ENCODE measurements at places on chromosomes 2 and 18.

- peaks cover 26% of the 10 kb centered on the region for H3K4me1 ChIP-seq
- DNase-seq: no peak
- no peak overlapping the region for H3K27ac ChIP-seq
- no peaks in the 10 kb centered on the region for H3K36me3 ChIP-seq
- no peak overlapping the region for H3K4me3 ChIP-seq
These were observed 22.9 kb upstream of the NCKAP5 start for GRCh38 chr2:133591164-133591563.

GRCh38 chr2:170396799-170397459, 219.0 kb downstream of the MYO3B start:
- H3K4me3 ChIP-seq: no peak overlapping the region
- peak; percentile 2 for DNase-seq
- peaks cover 3% of the 10 kb centered on the region for H3K27me3 ChIP-seq
- no peaks in the 10 kb centered on the region for H3K36me3 ChIP-seq

GRCh38 chr2:171923206-171923605, 945 bp downstream of the HAT1 start:
- H3K36me3 ChIP-seq: peaks cover 11% of the 10 kb centered on the region
- H3K4me3 ChIP-seq: peak overlapping the region; percentile 99
- H3K4me1 ChIP-seq: peaks cover 22% of the 10 kb centered on the region
- H3K27ac ChIP-seq: peak overlapping the region; percentile 98
- peaks cover 1% of the 10 kb centered on the region for H3K27me3 ChIP-seq
- DNase-seq: peak; percentile 62

DNA sequence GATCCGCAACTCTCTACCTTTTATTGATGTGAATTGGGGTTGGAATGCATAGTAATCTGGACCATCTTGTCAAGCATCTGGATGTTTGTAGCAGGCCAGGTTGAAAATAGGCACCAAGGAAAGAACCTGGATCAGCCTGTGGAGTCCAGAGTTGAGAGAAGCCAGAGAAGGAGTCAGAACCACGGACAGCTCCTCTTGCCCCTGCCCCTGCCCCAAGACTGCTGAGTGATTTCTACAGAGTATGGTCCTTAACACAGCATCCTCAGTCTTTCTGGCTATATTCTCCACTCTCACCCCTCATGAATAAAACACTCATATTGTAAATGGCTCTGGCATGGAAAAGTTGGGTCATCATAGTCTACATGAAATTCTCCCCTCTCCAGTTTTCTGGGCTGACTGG, 154.6 kb downstream of the LOXHD1 start:
- no peaks in the 10 kb centered on the region for H3K36me3 ChIP-seq
- H3K27me3 ChIP-seq: peaks cover 2% of the 10 kb centered on the region

GRCh38 chr18:11761553-11761952, 72.5 kb downstream of the GNAL start:
- peaks cover 18% of the 10 kb centered on the region for H3K27me3 ChIP-seq
- H3K4me1 ChIP-seq: no peaks in the 10 kb centered on the region
- H3K4me3 ChIP-seq: no peak overlapping the region
- DNase-seq: no peak
- H3K27ac ChIP-seq: no peak overlapping the region

GRCh38 chr2:153386481-153386897, 92.1 kb downstream of the RPRM start:
- H3K27me3 ChIP-seq: no peaks in the 10 kb centered on the region
- no peaks in the 10 kb centered on the region for H3K36me3 ChIP-seq
- no peak overlapping the region for H3K27ac ChIP-seq
- no peak overlapping the region for H3K4me3 ChIP-seq

GRCh38 chr18:49321797-49322461, 138.5 kb downstream of the DYM start:
- peaks cover 39% of the 10 kb centered on the region for H3K4me1 ChIP-seq
- peak overlapping the region; percentile 62 for H3K27ac ChIP-seq
- peaks cover 7% of the 10 kb centered on the region for H3K36me3 ChIP-seq
- DNase-seq: peak; percentile 46

GRCh38 chr2:32003791-32004190, 7.0 kb downstream of the MEMO1 start:
- H3K4me3 ChIP-seq: no peak overlapping the region
- peaks cover 59% of the 10 kb centered on the region for H3K4me1 ChIP-seq

DNA sequence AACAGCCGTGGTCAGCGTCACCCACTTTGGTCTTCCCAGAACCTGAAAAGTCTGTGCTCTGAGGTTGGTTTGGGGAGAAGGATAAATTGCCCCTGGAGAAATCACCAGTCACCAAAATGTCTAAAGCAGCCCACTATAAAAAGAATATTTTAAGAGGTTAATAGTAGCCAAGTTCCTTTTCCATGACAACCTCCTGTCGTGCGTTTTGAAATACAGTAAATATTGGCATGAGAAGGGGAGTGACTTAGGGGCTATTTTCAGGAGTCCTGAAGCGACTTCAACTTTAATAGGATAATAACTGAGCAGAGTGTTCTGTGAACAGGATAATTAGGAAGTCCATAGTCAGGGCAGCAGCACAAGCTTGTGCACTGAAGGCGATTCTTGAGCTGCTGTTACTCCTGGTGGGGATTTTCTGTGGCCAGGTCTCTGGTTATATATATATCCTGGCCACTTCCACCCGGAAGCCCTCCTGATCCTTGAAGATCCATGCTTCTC, 49.3 kb downstream of the RNF144A start:
- H3K4me1 ChIP-seq: no peaks in the 10 kb centered on the region
- no peaks in the 10 kb centered on the region for H3K27me3 ChIP-seq
- H3K4me3 ChIP-seq: no peak overlapping the region
- DNase-seq: no peak

DNA sequence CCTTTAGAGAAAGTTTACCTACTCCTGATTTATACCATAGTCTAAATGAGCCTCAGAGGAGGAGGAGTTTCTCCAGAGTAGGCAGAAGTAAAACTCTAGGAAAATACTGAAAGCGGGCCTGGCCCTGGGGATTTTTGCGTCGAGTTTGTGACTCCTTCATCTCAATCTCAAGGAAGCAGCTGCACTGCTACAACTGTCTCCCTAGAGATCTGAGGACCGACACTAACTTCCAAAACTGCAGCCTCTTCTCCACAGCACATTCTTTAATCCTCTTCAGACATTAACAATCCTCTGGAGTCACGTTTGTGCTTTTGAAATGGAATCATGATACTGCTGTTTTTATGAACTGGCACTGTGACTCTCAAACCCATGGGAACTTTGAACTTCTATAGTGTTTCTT, 281.4 kb downstream of the KCNS3 start:
- H3K4me1 ChIP-seq: peaks cover 2% of the 10 kb centered on the region
- DNase-seq: no peak
- H3K4me3 ChIP-seq: no peak overlapping the region
- peaks cover 12% of the 10 kb centered on the region for H3K27me3 ChIP-seq

GRCh38 chr2:39356922-39357639, 80.0 kb downstream of the MAP4K3 start:
- H3K27ac ChIP-seq: no peak overlapping the region
- H3K4me3 ChIP-seq: no peak overlapping the region
- peaks cover 35% of the 10 kb centered on the region for H3K36me3 ChIP-seq
- H3K27me3 ChIP-seq: 0 out of 2 replicates have a peak, but pooled peaks cover 2% of the 10 kb centered on the region

- H3K36me3 ChIP-seq: no peaks in the 10 kb centered on the region
- no peak overlapping the region for H3K27ac ChIP-seq
- H3K27me3 ChIP-seq: no peaks in the 10 kb centered on the region
- DNase-seq: no peak
- H3K4me3 ChIP-seq: no peak overlapping the region
These were observed 897.2 kb downstream of the TSN start for GRCh38 chr2:122652670-122653069.

- DNase-seq: no peak
- H3K36me3 ChIP-seq: peaks cover 29% of the 10 kb centered on the region
- H3K27me3 ChIP-seq: peaks cover 3% of the 10 kb centered on the region
- peak overlapping the region; percentile 92 for H3K27ac ChIP-seq
- H3K4me3 ChIP-seq: peak overlapping the region; percentile 96
- H3K4me1 ChIP-seq: peaks cover 30% of the 10 kb centered on the region
These were observed 1.3 kb downstream of the PTMA start for GRCh38 chr2:231709636-231709980.

- H3K4me3 ChIP-seq: no peak overlapping the region
- peaks cover 2% of the 10 kb centered on the region for H3K27me3 ChIP-seq
- H3K36me3 ChIP-seq: no peaks in the 10 kb centered on the region
- DNase-seq: no peak
- no peak overlapping the region for H3K27ac ChIP-seq
- H3K4me1 ChIP-seq: no peaks in the 10 kb centered on the region
These were observed 793.7 kb upstream of the FANCL start for GRCh38 chr2:59034837-59035236.

GRCh38 chr2:3280683-3281520, 96.7 kb downstream of the EIPR1 start:
- H3K36me3 ChIP-seq: peaks cover 9% of the 10 kb centered on the region
- no peak for DNase-seq
- H3K4me1 ChIP-seq: no peaks in the 10 kb centered on the region
- H3K4me3 ChIP-seq: no peak overlapping the region
- H3K27me3 ChIP-seq: no peaks in the 10 kb centered on the region

DNA sequence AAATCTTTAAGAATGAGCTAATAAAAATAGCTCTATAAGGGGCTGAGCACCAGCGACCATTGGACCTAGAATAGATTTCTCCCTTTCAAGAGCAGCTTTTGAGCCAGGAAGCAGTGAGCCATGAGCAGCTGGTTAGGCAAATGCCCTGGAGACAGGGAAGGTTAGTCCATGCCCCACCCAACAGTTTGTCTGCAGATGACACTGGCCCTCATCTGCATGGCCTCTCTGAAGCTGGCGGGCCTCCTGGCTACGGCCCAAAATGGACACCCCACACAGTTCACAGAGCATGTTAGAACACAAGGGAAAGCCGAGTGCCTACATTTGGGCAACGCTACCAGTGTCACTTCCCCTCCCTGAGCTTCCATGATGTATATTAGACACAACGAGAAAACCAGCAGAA, 201.1 kb downstream of the MGAT5 start:
- DNase-seq: no peak
- peaks cover under 1% of the 10 kb centered on the region for H3K36me3 ChIP-seq

GRCh38 chr2:23592898-23593751, 208.1 kb downstream of the KLHL29 start:
- no peak for DNase-seq
- H3K27me3 ChIP-seq: no peaks in the 10 kb centered on the region
- no peak overlapping the region for H3K27ac ChIP-seq
- H3K36me3 ChIP-seq: no peaks in the 10 kb centered on the region
- no peak overlapping the region for H3K4me3 ChIP-seq
- H3K4me1 ChIP-seq: peaks cover 31% of the 10 kb centered on the region

DNA sequence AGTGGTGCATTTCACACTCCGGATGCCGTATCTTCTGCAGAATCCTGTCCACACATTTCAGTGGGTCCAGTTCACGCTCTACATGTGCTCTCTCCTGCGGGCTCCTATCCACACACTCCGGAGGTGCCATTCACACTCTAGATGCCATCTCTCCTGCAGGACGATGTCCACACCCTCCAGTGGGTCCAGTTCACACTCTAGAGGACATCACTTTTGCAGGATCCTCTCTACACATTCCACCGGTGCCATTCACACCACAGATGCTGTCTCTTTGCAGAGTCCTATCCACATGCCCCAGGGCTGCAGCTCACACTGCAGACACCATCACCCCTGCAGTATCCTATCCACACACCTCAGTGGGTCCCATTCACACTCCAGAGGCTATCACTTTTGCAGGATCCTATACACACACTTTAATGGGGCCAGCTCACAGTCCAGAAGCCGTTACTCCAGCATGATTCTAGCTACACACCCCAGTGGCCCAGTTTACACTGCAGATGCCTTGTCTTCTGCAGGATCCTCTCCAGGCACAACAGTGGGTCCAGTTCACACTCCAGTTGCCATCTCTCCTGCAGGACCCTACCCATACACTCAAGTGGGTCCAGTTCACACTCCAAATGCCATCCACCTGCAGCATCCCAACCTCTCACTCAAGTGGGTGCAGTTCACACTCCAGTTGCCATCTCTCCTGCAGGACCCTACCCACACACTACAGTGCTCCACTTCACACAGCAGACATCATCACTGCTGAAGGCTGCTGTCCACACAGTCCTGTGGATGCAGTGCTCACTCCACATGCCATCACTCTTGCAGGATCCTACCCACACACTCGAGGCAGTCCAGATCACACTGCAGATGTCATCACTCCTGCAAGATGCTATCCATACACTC, 2.1 kb upstream of the PXDN start:
- peaks cover 17% of the 10 kb centered on the region for H3K36me3 ChIP-seq
- no peak for DNase-seq
- peaks cover 21% of the 10 kb centered on the region for H3K27me3 ChIP-seq
- H3K27ac ChIP-seq: no peak overlapping the region

- H3K27ac ChIP-seq: no peak overlapping the region
- no peak overlapping the region for H3K4me3 ChIP-seq
- H3K4me1 ChIP-seq: peaks cover 38% of the 10 kb centered on the region
- no peaks in the 10 kb centered on the region for H3K36me3 ChIP-seq
These were observed 5.7 kb upstream of the ITPRIPL1 start for GRCh38 chr2:96319396-96319795.

GRCh38 chr2:218895759-218896500, 15.3 kb downstream of the WNT10A start:
- no peaks in the 10 kb centered on the region for H3K36me3 ChIP-seq
- peaks cover 50% of the 10 kb centered on the region for H3K27me3 ChIP-seq
- H3K27ac ChIP-seq: no peak overlapping the region
- no peak overlapping the region for H3K4me3 ChIP-seq
- DNase-seq: no peak

GRCh38 chr18:23353459-23353858, 99.6 kb upstream of the RIOK3 start:
- H3K4me1 ChIP-seq: peaks cover 50% of the 10 kb centered on the region
- no peak overlapping the region for H3K4me3 ChIP-seq
- H3K36me3 ChIP-seq: peaks cover 28% of the 10 kb centered on the region
- no peaks in the 10 kb centered on the region for H3K27me3 ChIP-seq
- DNase-seq: no peak

GRCh38 chr2:150125708-150126107, 361.8 kb downstream of the RND3 start:
- peak overlapping the region; percentile 65 for H3K4me3 ChIP-seq
- H3K27ac ChIP-seq: peak overlapping the region; percentile 90
- peaks cover 6% of the 10 kb centered on the region for H3K36me3 ChIP-seq
- peak; percentile 76 for DNase-seq
- peaks cover 70% of the 10 kb centered on the region for H3K4me1 ChIP-seq
- H3K27me3 ChIP-seq: no peaks in the 10 kb centered on the region

DNA sequence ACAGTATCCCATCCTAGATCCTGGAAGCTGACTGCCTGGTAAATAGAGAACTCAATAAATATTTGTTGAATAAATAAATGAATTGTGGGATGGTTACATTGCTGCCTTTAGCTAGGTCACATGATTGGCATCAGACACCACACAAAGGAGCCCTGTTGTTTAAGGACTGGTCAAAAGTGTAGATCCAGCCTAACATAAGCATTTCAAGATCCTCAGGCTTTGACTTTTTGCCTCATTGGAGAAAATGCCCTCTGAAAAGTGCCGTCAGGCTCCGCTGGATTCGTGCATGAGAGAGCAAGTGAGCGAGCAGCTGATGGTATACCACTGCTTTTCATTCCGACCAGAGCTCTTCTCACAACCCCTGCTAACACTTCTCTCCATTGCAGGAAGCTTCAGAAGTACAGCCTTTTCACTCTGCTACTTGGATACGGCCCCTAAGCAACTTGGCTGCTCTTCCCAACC, 1.3 kb upstream of the ZNF24 start:
- peaks cover 3% of the 10 kb centered on the region for H3K27me3 ChIP-seq
- H3K36me3 ChIP-seq: peaks cover 19% of the 10 kb centered on the region
- no peak for DNase-seq
